GM23338 (cell line): ENCODE measurements at places on chromosomes 2 and 18.
A peak's percentile ranks its signal among the peaks of the same experiment; 100 is the strongest.

- peak; percentile 65 for DNase-seq
Observed at GRCh38 chr2:193584522-193584938, 1389.8 kb upstream of the TMEFF2 start.

GRCh38 chr2:74191596-74192380, 6.6 kb upstream of the MTHFD2 start:
- DNase-seq = peak; percentile 37

GRCh38 chr2:27809761-27810241, 38.3 kb downstream of the MRPL33 start:
- DNase-seq = no peak

DNA sequence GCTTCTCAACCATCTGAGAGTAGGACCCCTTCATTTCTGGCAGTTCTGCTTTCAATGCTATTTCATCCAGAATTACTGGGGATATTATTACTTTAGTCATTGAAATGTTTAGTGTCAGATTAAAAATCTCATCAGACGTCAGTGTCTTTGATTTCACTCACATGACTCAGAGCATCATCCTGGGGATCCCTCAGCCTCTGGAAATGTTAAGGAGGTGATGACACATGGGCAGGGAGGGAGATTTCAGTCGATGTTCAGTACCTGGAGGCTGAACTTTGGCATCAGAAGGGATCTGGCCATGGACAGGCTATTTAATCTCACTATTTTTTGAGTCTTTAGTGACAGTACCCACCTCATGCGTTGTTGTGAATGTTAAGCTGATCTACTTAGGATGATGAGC, 39.1 kb downstream of the OSBPL6 start:
- no peak for DNase-seq

DNA sequence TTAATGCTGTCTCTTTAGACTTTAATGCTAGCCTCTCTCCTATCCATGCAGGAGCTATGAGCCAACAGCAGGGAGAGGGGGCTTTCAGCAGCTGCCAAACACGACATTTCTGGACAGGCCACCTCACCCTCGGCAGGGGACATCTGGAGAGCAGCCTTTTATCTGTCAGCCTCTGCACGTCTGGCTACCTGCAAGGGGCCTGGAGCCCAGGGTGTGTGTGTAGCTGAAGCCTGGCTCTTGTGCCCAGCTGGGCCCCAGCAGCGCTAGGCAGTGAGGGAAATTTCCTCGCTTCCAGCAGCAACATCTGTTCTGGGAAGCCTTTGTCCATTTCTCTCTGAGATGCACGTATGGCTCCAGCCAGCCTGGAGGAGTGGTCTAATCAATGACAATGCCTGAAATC, 728.7 kb upstream of the ID2 start:
- DNase-seq = no peak

DNA sequence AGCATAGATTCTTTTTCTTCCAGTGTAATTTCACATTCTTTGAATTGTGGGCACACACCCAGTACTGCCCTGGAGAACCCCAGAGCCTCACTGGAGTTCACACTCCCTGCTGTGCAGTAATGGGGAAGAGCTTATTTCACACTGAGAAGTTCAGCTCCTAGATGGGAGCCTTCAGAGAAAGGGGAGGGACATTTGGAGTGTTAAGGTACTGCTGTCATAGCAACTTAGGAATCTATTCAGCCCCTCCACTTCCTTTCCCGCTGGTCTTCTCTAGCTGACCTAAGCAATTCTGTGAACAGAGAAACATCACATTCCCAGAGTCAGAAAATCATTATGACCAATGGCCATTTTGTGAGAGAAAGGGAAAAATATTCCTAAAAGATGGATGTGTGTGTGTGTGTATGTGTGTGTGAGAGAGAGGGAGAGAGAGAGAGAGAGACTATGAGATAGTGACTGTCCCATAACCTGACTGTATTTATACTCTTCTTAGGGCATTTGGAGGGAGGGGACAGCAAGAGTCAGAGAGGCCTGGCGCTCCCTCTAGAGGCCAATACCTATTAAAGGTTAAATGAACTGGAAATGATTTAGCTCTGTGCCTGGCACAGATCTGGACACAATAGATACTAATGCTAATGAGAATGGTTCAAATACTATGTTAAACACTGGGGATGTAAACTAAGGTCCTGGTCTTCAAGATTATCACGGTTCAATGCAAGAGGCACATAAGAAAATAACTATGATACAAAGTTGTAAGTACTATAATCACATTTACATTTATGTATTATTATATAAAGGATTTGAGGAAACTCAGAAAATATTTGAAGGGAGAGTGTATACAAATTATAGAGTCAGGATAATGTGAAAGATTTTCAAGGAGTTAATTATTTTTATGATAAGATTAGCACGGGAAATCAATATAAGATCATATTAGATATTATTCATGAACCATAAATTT, 41.5 kb upstream of the RPE start:
- DNase-seq = peak; percentile 94

GRCh38 chr2:100206731-100207255, 64.4 kb upstream of the AFF3 start:
- DNase-seq = no peak

GRCh38 chr2:174340400-174341292, 5.9 kb downstream of the SP9 start:
- peak; percentile 72 for DNase-seq

GRCh38 chr2:174350018-174350417, 15.3 kb downstream of the SP9 start:
- peak; percentile 66 for DNase-seq

DNA sequence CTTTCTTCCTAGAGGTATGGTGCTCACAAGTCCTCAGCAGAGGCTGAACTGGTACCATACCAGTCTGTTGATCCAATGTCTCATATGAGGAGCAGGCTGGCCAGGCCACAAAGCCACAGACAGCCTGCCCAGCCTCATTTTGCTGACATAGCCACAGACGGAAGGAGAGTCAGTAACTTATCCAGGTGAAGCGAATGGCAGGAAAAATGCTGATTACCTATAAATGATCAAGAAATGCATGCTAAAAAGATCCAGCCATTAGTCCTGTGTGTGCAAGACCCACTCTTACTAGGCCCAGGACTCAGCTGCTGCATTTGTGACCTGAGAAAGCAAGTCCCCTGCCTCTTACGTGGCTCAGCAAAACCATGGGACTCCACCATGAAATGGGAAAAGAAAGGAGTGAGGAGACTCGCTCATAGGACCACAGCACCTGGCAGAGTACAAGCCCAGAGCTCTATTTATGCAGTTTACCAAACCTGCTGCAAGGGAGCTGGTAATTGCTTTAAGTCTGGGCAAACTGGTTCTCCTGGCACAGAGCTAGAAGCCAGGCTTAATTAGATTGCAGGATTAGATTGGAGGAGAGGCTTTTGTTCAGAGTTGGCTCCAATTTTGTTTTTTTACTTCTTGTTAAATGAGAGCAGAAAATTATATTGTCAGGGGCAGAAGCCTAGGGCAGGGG, 19.0 kb downstream of the RHOB start:
- no peak for DNase-seq

- DNase-seq = no peak
Observed at GRCh38 chr2:96700086-96700485, 39.8 kb downstream of the LMAN2L start.

GRCh38 chr2:205934443-205934842, 151.5 kb downstream of the INO80D start:
- DNase-seq = peak; percentile 47

DNA sequence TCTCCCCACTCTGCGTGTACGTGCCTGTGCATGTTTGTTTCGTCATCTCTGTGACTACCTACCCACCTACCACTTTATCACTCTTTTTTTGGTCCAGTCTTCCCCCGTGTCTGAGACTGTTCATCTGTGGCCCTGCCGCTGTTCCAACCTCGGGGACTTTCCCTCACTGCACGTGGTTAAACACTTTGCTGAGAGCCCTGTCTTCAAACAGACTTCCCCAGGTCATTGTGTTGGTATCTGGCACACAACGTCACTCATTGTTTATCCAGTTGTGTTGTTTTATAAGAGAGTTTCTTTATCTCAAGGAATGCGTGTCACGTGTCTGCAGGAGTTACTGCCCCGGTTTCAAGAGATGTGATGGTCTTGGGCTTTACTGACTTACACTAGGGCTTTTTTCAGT, 262.0 kb upstream of the RASGRP3 start:
- no peak for DNase-seq

GRCh38 chr2:120947327-120947726, 211.7 kb downstream of the GLI2 start:
- DNase-seq = no peak

- DNase-seq = no peak
Observed at GRCh38 chr18:25896956-25897355, 193.5 kb downstream of the SS18 start.

DNA sequence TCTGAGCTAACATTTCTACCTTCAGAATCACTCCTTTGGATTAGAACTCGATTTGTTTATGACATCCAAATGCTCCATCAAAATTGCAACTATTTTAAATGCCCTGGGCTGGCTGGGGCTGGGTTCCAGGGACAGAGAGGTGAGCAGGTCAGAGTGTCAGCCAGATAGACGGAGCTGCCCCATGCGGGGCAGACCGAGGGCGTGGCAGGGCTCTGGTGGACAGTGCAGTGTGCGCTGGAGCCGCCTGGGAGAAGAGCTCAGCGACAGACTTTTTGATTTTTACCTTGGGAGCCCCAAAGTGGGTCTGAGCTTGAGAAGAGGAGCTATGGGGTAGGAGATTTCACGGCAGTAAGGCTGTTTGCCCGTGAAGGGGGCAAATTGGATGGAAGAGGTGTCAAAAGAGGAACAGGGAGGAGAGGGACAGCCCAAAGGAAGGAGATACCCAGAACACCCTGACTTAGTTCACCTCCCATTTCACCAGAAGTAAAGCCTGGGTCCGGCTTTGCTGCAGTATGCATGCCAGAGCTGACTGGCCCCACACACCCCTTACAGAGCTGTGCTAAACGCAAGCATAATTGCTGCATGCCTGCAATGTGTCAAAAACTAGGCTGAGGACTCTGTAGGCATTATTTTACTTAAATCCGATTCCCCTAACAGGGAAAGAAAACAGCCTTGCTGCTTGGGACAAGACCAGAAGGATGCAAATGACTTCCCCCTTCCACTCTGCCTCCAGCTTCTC, 33.7 kb downstream of the EN1 start:
- no peak for DNase-seq

DNA sequence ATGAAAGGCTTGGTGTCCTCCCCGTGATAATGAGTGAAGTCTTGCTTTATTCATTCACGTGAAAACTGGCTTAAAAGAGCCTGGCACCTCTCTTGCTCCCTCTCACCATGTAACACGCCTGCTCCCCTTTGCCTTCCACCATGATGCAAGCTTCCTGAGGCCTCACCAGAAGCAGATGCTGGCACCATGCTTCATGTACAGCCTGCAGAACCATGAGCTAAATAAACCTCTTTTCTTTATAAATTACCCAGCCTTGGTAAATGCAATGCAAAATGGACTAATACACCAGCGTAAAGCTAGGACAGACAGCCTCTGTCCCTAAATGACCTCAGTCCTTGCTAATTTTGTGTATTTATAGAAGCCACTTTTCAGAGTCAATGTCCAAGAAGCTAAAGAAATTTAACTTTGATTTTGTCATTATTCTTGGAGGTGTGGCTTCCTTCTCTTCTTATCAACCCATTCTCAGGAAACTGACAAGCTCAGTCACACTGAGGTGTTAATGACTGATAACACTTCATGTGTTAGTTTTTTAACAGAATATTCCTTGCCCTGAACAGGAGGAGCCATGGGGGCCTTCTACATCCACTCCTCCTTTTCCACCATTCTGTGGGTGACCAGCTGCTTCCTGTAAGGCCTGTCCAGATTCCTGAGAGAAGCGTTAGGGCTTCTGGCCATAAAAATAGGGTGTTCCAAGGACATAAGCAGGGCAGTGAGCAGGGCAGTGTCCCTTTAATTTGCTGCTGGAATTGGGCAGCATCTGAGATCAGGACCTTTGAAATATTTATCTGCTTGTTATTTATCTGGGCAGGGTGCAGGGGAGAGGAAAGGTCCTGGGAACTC, 38.0 kb upstream of the EPAS1 start:
- no peak for DNase-seq

GRCh38 chr2:195561116-195561921, 95.7 kb upstream of the SLC39A10 start:
- DNase-seq = no peak

DNA sequence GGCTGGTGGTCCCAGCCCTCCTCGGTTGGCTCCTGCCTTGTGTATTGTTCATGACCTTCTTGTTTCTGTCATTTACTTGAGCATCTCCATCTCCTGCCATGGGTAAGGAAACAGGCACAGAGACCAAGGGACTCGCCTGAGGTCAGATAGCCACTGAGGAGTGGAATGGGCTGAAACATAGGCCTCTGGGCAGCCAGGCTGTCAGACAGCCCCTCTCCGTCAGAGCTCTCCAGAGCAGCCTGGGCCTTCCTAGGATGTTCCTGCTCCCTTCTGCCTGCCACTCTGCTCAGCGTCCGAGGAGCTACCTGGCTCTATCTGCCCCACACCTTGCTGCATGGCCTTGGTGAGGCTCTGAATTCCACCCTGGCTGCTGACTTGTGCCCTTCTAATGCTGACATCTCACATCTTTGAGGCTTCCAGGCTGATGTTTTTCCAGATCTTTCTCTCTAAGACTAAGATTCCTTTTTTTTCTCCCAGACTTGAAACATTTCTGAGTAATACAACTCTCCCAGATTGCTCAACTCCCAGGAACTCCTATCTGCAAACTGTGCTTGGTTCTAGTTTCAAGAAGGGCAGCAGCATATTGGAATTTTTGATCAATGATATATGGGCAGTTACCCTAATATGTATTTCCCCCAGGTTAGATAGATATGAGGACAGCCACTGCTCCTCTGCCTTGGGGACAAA, 67.7 kb downstream of the MCFD2 start:
- DNase-seq = no peak

GRCh38 chr2:134002391-134002790, 251.5 kb upstream of the MGAT5 start:
- no peak for DNase-seq

DNA sequence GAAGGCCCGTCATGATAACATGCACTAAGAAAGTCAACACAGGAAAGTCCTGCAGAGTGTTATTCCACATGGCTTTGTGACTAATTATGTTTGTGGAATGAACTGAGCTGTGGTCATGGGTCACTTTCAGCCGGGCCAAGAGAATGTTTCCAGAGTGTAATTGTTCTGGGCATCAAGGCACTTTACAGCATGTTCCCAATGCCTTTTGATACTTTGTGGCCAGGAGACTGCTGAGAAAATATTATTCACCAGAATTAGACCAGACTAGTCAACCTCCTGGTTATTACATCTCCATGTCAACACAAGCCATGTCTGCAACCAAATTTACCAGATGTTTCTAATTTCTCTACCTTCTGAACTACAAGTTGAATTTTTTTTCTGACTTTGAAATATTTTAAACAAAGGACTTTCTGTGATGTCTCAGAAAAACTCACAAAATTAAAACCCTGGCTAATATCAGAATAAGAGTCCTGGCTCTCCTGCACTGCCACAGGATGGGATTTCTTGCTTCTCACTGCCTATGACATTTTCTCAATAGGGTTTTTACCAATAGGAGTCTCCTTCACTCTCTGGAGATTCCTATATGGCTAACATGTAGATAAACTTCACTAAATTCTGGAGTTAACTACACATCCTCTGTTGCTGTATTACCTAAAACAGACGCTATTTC, 90.6 kb upstream of the WDR75 start:
- DNase-seq = no peak

DNA sequence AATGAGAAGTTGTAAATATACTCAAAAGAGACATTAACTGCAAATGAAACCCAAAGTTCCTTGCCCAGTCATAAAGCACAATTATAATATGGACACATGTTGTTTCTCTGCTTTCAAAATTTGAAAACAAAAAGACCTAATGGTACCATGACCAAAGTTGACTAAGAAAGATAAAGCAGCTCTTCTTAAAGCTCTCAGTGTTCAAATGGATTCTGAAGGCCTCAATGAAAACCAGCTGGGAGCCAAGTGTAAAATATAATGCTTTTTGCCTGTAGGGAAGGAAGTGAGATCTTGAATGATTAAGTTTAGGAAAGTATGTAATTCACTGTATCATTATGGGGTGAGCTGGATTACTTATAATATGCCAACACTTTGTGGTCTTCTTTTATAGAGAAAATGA, 178.6 kb downstream of the SATB2 start:
- DNase-seq = no peak
